Activated CD8-positive, alpha-beta memory T cell treated with anti-CD3 and anti-CD28 coated beads for 4 hours (primary cell): ENCODE measurements at places on chromosomes 13 and 19.

DNA sequence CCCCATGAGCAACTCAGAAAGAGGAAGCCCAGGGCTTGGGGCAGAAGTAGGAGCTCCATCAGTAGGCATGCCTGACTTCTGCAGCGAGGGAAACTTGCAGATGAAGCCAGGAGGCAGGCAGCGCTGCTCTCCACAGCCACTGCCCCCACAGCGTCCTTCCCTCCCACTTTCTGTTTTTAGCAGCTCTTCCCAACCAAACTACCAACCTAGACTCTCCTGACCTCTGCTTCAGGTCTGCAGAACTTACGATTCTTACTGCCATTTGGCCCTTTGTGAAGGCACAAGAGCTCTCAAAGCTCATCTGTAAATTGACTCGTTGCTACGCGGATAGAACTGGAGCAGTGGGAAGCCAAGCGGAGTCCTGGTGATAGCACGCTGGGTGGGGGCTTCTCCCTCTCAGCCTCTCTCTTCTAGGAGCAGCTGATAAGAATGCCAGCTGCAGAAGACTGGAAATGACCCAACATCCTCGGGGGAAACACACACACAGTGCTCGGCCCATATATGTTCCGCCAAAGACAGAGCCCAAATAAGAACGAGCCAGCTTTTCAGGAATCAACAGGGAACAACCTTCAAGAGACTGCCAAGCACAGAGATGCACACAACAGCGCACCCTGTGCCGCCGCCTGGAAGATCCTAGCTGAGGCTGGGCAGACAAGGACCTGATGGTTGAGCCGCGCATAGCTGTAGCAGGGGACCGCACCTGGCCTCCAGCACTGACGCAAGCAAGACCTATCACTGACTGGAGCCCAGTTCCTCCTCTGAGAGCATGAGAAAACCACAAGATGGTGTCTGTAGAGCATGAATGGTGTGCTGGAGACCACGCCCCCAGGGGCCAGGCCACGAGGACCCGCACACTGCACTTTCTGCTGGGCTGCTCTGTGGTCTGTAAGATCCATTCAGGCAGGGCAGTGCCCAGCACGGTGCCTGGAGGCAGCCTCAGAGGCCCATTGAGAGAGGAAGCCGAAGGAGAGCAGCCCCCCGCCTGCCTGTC, 15.9 kb upstream of the SLC35E1 start:
- DNase-seq, result no peak

GRCh38 chr19:10670182-10670581, 16.0 kb downstream of the ILF3 start:
- no peak for DNase-seq

DNA sequence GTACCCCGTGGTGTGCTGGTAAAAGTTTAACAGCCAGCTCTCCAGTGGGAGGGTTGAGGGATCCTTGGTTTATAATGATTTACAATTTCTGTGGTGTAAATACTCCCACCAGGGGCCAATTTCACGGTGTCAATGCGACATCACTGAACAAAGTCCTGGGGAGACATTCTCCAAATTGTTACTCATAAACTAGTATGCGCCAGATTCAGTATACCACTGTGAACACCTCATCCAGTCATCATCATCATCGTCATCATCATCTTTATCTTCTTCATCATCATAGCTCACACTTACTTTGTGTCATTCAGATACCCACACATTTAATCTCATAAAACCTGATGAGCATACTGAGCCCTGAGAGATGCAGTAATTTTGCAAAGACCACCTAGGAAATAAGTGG, 17.2 kb upstream of the TNFSF14 start:
- DNase-seq, result no peak

- DNase-seq, result no peak
Observed at GRCh38 chr19:50537306-50537685, 23.6 kb upstream of the ASPDH start.

- no peak for DNase-seq
Observed at GRCh38 chr19:29370276-29370675, 155.5 kb upstream of the VSTM2B start.

- no peak for DNase-seq
Observed at GRCh38 chr13:108816375-108816774, 187.0 kb downstream of the MYO16 start.

DNA sequence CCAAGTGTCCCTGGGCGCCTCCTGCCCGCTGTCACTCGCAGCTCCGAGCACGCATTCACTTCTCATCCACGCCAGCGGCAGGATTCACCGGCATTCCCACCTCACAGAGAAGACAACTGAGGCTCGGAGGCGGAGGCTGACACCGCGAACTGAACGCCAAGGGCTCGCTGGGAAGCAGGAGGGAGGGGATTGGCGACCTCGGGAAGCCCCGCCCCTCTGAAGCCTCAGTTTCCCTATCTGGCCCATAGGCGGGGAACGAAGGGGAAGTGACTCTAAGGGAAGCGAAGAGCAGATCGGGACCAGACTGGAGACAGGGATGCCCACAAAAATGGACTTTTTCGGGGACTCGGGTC, 256 bp downstream of the MICOS13 start:
- no peak for DNase-seq

DNA sequence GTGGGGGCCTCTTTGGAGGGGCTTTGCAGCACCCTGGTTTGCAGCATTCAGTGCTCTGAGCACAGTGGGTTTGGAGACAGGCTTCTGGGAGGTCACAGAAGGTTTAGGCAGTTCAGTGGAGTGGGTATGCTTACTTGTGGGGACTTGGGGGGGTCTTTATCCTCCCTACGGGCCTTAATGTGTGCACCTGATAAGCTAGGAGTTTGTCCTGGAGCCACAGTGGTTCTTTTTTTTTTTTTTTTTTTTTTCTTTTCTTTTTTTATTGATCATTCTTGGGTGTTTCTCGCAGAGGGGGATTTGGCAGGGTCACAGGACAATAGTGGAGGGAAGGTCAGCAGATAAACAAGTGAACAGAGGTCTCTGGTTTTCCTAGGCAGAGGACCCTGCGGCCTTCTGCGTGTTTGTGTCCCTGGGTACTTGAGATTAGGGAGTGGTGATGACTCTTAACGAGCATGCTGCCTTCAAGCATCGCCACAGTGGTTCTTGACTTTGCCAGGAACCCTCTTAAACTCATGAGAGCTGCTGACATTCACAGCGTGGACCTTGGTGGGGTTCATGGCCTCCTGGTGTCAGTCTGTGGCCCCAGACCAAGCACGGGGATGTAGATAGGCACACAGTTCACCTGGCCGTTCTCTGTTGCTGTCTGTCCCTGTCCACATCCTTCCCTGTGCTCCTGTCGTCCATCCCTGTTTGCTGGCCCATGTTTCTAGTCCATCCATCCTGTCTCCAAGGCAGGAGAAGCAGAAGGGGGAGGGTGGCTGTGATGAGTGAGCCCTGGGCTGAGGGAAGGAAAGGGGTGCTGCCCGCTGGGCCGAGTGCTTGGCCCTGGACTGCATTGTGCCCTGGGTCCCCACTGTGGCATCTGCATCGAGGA, 2.7 kb downstream of the EGLN2 start:
- no peak for DNase-seq

DNA sequence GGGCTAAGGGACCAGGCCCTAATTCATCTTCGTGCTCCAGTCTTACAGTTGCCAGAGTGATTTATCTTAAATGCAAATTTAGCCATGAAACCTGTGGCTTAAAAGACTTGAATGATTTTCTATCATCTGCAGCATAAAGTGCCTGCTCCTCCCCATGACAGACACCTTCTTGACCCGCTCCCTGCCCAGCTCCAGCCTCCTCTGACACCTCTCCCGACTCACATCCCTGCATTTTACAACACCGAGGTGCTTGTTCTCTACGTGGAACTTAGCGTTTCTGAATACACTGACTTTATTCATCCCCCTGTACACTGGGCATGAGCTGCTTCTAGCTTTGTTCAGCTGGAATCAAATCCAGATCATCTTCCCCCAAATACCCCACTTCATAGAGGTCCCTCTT, 128.7 kb upstream of the MYO16 start:
- DNase-seq, result no peak

DNA sequence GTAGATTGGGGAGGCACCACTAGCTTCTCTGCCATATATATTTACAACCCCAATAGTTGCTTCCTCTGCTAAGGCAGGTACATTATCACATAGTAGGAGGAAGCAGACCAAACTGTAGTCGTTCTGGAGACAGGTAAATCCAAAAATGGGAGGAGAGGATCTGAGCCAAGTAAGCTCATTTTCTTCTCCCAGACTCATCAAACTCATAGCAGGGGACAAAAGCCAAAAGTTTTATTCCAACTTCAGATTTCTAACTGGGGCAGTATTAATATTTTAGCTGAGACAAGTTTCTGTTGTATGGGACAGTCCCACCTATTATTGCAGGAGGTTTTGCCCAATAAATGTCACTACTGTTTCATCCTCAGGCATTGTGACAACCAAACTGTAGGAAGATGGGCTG, 7.8 kb upstream of the IGSF23 start:
- no peak for DNase-seq

DNA sequence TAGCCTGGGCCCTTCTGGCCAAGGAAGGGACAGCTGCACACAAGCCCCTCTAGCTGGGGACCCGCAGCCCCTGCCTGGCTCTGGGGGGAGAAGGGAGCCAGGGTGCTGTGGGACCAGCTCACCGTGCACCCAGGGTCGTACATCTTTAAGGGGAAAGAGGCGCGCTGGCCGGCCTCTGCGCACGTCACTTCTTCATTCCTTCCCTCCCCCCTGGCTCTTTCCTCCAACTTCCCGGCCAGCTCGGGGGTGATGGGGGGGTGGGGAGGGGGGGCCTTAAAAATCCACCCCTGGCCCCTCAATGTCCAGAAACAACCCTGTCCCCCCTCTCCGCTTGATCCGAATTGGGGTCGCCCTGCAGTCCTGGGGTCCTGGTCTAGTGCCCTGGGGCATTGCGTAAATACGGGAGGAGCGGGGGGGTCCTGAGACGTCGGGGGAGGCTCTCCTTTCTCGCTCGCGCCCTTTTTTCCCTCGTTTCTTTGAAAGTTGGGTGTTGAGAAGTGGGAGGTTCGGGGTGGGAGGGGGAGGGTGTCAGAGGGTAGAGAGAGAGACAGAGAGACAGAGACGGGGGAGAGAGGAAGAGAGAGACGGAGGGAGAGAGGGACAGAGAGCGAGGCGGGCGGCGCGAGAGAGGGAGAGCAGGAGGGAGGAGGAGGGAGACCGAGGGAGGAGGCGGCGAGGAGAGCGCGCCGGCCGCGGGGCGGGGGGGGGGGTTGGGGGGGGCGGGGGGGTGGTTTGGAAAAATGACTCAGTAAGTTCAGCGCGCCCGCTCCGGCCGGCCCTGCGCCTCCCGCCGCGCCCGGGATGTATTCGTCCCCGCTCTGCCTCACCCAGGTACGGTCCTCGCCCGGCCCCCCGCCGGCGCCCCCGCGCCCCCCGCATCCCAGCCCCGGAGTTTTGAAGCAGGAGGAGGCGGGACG, at the start of gene NFIC:
Gene NFIC (plus strand): TSS at position 748 of the 917 bp plus-strand sequence. CDS start 54 bp downstream, at position 802.
- DNase-seq, result no peak

DNA sequence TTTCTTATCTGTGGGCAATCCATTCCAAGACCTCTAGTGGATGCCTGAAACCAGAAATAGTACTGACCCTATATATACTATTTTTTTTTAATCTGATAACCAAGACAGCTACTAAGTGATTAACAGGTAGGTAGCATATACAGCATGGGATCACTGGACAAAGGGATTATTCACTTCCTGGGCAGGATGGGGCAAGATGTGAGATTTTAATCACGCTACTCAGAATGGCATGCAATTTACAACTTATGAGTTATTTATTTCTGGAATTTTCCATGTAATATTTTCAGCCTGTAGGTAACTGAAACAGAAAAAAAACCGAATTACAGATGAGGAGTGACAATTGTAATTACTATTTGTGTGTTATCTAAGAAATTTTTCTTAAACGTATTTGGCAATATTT, 41.2 kb downstream of the ZIC2 start:
- DNase-seq, result no peak

- DNase-seq, result no peak
Observed at GRCh38 chr19:30690525-30690924, 318.3 kb downstream of the ZNF536 start.

- peak; percentile 75 for DNase-seq
Observed at GRCh38 chr19:43668406-43669109, 1.4 kb downstream of the PLAUR start.
